NCI-H1436 (cell line): ENCODE measurements at places on chromosomes 2 and 18.

- DNase-seq = peak; percentile 21
Observed at GRCh38 chr2:72993147-72993932, 76.0 kb downstream of the EMX1 start.

DNA sequence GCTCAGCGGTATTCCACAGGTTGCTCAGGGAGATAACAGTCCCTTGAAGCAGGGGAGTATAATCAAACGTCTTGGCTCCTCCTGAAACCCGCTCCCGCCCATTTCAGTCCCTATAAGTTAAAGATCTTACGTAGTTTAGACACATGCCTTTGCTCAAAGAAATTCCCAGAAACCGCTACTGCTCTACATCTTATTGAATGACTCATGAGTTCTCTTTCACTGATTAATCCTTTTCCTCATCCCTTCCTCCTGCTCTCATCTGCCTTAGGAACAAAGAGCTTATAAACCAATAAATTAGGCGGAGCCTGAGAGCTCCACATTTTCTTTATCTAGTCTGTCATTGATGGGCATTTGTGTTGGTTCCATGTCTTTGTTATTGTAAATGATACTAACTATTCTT is 4.2 kb upstream of the SERPINB4 start:
- no peak for DNase-seq

DNA sequence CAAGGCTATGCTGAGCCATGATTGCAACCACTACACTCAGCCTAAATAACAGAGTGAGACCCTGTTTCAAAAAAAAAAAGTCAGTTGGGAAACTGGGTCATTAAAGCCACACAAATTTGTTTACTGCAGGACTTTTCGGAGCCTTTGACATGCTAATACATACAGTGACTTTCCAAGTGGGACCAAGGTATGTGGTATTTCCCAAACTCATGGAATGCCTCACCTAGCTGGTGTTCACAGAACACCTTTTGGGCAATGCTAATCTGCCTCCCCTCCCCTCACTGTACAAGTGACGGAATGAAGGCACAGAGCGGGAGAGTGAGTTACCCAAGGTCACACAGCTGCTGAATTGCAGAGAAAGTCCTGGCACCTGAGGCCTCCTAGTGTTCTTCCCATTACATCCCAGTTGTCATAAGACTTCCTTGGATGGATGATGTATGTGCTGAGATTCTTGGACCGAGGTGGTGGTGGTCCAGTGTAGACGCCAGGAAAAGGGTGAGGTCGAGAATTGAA is 30.7 kb downstream of the ATOH8 start:
- DNase-seq = no peak

- no peak for DNase-seq
Observed at GRCh38 chr2:221102896-221103688, 469.0 kb downstream of the EPHA4 start.

GRCh38 chr2:181780657-181781056 is 100.3 kb upstream of the NEUROD1 start:
- no peak for DNase-seq

DNA sequence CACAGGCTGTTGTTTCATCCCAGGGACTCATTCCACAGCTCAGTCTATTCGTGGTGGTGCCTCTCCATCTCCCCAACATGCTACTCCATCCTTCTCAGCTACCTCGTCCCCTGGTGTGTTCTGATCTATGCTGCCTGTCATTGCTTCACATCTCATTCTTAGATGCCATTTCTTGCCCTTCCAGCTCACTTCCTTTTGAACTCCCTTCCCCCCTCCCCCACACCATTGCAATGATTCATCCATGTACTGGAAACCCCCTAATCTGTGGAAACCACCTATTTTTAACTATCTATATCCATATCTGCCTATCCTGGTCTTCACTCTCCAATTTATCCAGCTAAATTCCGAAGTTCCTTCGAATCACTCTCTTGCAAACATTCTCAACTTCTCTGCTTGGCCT is 65.7 kb upstream of the PARD3B start:
- DNase-seq = no peak

DNA sequence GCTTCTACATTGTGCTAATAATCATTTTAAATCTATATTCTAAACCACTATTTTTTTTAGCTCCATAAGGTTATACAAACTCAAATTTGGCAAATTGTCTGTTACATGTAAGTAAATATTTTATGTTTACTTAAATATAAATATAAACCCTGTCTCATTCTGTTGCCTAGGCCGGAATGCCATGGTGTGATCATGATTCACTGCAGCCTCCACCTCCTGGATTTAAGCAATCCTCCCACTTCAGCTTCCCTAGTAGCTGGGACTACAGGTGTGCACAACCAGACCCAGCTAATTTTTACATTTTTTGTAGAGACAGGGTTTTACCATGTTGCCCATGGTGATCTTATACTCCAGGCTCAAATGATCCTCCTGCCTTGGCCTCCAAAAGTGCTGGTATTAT is 124.7 kb downstream of the MEIS1 start:
- DNase-seq = no peak

GRCh38 chr2:10045561-10046355 is 2.4 kb downstream of the KLF11 start:
- DNase-seq = no peak

DNA sequence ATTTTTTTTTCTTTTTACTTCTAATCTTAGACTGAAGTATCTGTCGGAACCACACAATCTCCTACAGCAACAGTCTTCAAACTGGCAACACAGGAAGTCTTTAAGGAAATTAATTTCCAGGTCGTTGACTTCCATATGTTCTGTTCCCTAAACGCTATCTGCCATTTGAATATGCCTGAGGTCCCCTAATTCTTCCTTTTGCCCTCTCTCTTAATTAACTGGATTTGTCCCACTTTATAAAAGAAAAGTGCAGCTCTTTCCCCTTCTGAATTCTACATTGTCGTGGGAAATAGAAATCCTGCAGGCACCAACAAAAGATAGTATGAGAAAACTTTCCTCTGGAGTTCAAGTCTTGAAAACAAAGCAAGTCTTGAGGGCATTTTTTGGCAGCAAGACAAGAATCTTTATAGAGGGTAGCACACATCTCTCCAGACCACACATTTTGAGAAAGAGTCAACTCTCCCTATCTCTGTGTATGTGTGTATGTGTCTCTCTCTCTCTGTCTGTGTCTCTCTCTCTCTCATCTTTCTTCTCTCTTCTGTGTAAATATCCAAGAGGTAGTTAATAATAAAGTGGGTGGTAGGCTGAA is 879.8 kb downstream of the SOCS6 start:
- no peak for DNase-seq

DNA sequence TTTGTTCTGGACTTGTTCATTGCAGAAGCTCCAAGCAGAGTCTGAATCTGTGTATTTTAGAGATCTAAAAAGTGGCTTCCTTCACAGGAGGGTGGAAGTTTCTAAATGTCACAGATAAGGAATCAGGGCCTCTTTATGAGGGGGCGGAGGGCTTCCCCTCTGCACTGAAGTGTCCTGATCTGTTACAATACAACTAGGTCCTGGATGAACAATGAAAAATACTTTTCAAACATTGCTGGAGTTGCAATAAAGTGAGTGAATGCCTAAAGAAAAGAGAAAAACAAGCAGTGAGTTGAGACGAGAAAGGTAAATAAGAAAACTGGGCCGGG is 179.3 kb upstream of the HDAC4 start:
- no peak for DNase-seq

GRCh38 chr2:134408386-134408785 is 154.5 kb downstream of the MGAT5 start:
- no peak for DNase-seq

GRCh38 chr2:21162615-21162878 is 38.8 kb downstream of the TDRD15 start:
- DNase-seq = no peak
